CD14-positive monocyte (primary cell): ENCODE measurements at places on chromosomes 5 and 9.

- DNase-seq = no peak
Observed at GRCh38 chr5:168262042-168262743, 29.3 kb upstream of the WWC1 start.

DNA sequence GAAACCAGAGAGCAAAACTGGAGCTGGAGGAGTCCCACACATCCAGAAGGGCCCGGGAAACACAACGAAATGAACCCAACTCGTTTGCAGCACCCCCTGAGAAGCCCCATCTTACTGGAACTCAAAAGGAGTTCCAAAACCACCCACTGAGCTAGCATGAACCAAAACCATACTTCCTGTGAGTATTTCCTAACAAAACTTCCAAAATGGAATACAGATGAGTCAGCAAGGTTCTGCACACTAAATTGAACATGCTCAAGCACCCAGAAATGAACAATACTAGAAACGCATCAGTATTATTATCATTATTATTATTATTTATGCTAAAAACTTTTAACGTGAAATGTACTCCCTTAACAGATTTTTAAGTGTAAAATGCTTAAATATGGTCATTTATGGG, 8.0 kb upstream of the SPOCK1 start:
- DNase-seq = no peak

DNA sequence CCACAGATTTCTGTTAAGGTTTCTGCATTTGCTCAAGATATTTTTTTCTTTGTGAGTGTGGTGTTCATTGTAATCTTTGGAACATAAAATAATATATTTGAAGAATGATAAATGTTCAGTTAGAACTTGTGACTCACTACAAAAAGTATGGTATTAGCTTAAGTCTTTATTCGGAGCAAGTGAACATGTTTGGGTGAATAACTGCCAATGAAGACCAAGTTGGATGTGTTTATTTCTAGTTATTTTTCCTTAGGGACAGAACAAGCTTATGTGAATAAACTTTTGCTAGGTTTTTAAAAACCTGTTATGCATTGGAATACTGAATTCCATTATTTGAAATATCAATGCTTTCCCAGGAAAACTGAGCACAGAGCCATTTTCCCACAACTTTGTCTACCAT, 418.6 kb downstream of the SLCO4C1 start:
- DNase-seq = no peak

DNA sequence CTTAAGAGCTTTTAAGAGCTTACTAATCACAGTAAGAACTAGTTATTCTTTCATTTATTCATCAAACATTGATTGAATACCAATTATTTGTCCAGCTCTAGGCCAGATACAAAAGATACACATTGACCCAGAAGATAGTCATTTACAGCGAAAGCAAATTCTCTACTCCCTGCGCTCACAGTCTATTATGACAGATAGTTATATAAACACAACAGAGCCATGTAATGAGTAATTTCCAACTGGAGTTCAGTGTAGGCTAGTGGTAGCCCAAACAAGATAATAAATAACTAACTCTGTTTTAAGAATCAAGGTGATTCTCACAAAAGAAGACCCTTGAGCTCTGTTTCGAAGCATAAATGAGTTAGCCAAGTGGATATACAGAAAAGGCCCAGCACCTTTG, 397.8 kb upstream of the TLE4 start:
- DNase-seq = no peak

DNA sequence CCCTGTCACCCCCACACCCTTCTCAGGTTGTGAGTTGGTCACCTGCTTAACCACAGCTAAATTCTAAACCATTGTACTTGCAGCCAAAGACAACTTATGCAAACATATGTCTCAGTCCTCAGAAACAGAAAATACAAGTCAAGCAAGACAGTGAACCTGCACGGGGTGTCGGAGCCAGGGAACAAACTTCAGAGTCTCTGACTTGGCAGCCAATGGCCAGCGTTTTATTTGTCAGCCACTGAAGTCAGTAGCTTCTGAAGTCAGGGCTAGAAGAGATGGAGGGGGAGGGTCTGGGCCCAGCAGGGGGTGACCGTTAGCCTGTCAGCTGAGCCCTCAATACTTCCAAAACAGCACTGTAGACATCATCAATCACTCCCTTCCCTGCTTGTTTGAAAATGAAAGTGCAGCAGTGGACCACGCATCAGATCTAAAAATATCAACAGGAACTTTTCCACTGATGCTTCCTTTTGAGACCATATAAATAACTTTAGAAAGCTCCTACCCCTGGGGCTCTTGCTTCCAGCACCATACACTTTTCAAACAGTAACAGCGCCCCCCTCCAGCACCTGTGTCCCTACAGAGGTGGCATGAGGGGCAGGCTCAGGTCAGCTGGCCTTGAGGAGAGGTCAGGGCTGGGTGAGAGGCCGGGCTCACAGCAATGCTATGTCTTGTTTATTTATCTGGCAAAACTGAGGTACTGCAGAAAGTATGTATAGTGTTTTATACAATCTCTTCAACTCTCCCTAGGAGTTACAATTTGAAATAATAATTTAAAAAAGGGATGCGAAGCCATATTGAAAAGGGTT, 142.5 kb downstream of the ACER2 start:
- no peak for DNase-seq

GRCh38 chr9:129038109-129038852, 1.9 kb downstream of the MIGA2 start:
- no peak for DNase-seq

GRCh38 chr5:36915653-36916052, 39.1 kb downstream of the NIPBL start:
- DNase-seq = no peak

DNA sequence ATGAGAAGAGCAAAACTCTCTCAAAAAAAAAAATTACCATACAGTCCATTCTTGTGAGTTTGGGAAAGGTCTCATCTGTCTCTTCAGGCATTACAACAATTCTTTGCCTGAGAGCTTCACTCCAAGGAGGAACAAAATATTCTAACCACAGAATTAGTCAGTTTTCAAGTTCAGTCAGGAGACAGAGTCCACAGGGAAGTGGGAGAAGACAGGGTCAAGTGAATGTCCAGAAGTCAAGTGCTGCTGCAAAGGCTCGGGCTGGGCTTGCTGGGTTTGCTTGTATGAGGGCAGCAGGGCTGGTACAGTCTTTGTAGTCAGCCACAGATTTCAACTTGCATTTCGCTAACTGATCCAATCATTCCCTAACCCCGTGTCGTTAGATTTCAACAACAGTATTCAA, 17.6 kb upstream of the HEXB start:
- DNase-seq = no peak

GRCh38 chr5:39100851-39101396, 26.7 kb upstream of the RICTOR start:
- DNase-seq = peak; percentile 21
